Cerebellar nuclear complex (tissue), 1 donor: ENCODE measurements at places on chromosomes 5 and 9.

GRCh38 chr5:140423609-140424008 is 22.0 kb downstream of the ANKHD1 start:
- DNase-seq, result no peak

DNA sequence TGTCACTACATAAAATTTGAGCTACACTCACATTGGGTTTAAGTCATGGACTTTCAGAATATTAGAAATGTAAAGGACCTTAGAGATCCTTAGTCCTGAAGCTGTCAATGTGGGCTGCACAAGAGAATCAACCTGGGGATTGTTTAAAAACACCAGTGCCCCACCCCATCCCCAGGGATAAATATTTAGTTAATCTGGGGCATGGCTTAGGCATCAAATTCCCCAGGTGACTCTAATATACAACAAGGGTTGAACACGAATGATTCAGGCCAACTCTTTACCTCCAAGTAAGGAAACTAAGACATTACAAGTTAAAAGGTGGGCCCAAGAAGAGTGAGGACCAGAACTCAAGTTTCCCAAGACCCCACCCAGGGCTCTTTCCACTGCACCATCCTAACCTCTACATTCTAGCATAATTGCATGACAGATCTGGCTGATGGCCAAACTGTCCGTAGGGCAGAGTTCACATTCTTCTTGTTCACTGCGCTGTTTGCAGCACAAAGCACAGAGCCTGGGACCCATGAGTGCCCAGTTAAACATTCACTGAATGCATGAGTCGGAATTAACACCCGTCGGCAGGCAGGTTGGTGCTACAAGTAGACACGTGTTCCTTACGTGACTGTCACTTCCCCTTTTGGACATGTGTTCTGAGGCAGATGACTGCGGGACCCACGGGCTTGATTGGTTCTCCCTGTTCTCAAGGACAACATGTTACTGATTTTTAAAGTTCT is 25.2 kb downstream of the CYFIP2 start:
- DNase-seq, result no peak

DNA sequence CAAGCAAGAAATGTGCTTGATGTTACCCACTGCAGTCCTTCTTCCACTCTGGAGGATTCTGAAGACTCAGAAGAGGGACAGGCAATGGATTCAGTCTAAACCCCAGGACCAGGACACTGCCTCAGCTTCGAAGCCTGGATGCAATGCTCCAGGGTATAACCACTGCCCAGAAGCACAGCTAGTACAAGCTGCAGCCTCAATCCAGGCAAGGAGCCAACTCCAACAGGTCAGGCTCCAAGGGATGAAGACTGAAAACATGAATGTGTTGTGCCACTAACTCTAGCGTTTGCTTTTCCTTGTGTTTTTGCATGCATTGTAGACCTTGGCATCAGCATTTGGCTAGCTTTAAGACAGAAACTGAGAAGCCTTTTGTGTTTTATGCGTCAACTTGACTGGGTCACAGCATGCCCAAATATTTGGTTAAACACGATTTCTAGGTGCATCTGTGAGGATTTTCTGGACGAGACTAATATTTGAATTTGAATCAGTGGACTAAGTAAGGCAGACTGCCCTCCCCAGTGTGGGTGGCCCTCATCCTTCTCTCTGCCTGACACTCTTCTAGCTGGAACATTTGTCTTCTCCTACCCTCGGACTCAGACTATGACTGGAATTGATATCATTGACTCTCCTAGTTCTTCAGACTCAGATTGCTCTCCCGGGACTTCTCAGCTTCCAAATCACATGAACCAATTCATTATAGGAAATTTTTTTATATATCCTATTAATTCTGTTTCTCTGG is 20.5 kb upstream of the GPX3 start:
- DNase-seq, result no peak

DNA sequence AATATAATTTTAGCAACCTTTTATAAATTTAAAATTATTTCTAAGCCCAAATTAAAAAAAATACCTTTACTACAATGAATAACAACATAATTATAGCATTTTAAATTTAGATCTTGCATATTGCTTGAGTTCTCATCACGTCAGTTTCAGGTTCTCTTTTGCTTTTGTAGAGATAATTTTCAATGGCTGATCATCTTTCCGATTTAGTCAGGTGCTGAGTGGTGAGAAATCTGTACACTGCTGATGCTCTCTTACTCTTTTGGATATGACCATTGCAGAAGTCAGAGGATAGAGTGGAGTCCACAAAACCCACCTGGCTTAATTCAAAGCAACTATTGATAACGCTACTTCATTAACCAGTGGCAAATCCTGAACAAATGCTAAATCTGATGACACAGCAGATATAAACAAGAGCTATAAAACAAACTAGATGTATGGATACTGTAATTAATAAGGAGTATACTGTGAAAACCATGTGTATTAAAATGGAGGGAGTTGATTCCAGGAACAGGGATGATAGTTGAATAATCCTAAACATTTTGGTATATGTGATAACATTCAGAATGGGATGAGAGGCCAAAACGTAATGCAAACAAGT is 394.8 kb downstream of the CSNK1G3 start:
- DNase-seq, result no peak

DNA sequence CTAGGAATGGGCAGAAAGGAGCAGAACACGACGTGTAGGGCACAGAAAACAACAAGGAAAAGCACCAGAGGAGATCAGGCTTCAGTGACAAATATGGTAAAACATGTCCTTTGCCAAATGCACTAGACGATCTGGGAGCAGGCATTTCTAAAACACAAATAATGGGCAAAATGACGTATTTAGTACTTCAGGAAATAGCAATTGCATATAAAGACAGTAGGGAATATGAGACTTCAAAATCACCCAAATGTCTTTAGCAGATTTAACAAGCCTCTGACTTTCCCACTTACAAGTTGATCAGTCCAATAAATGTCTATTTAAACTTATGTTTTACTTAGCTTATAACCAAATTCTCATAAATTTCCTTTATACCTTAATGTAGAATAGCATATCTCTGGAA is 969.6 kb upstream of the C9orf72 start:
- no peak for DNase-seq

DNA sequence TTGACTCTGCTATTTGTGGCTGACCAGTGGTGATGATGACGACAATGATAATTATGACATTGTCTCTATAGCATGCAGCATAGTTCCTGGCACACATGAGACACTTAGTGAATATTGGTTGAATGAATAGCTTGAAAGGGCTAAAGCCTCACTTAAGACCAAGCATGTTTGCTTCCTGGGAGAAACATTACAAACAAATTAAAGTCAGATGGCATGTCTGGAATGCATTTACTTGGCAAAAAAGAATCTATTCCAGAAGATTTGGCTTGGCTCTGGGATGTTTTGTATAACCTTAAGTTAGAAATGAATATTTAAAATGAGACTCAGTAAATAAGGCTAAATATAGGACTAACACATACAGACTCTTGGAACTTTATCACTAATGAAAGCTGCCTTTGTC is 21.6 kb downstream of the GAS1 start:
- no peak for DNase-seq

DNA sequence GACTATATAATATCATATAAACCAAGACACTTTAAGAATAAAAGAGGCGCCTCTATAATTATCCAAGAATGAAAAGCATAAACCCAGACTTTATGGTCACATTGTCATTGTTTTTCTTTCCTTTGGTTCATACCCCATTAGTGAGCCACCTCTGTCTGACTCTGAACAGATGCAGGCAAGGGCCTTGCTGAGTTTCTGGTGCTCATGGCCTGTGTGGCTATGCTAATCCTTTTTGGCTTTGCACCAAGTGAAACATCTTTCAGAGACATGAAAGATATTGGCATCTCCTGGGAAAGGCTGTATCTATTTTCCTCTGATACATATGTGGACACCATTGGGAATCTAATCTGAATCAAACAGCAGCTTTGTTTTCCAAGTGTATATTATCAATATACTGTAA is 222.5 kb downstream of the CHSY3 start:
- DNase-seq, result no peak

DNA sequence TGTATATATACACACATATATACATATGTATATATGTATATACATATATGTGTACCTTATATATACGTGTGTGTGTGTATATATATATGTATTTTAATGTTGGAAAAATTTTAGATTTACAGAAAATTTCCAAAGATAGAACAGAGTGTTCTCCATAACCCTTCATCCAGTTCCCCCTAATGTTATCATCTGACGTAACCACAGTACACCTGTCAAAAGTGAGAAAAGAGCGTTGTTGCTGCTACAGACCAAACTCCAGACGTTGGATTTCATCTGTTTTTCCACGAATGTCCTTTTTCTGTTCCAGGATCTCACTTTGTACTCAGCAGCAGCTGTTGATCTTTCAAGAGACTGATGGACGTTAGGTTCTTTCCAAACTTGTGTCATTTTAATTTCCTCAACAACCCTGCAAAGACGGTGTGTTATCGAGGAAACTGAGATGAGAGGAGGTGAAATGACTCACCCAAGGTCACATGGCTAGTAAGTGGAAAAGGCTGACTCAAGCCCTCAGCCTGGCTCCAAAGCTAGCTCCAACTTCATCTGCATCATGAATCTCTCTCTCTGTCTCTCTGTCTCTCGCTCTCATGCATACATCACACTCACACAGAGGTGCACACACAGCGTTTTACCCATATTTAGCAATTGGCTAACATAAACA is 17.0 kb upstream of the NTNG2 start:
- DNase-seq, result no peak

DNA sequence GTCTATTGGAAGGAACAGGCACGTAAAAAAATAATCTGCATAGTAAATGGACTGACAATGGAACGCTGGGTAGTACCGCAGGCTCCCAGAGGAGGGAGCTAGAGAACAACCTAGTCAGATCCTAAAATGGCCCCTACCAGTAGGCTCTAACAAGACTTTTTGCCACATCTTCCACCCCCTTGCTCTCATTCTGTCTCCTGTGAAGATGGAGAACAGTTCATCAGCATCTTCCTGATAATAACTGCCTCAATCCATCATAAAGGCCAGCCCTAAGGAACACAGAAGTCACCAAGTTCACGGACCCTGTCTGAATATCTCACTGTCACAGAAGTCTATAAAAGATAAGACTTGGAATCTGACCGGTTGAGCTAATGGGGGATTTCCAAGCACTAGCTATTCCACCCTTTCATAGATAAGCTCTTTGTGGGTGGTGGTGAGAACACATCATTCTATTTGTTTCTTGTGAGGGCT is 133.4 kb downstream of the SLC1A3 start:
- no peak for DNase-seq

- no peak for DNase-seq
Observed at GRCh38 chr5:74499256-74500050, 141.1 kb downstream of the ENC1 start.

DNA sequence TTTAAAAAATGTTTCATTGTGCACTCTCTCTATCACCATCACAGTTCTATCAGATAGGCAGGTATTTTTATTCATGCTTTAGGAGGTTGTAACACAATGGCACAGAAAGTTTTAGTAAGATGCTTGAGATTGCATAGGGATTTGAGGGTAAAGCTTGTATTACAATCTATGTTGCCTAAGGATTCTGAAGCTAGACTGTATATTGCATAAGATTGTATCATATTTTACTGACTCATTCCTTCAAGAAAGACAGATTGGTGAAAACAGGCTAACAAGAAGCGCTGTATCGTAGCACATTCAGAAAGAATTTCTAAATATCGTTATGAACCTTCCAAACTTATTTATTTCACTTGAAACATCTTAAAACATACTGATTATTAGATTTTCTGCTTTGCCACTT is 577.7 kb downstream of the EBF1 start:
- DNase-seq, result no peak

GRCh38 chr5:136016945-136017530 is 11.8 kb upstream of the TGFBI start:
- DNase-seq, result no peak

- DNase-seq, result no peak
Observed at GRCh38 chr5:171340042-171340441, 31.0 kb downstream of the TLX3 start.

GRCh38 chr5:105968981-105969380 is 1701.8 kb downstream of the EFNA5 start:
- DNase-seq, result no peak

DNA sequence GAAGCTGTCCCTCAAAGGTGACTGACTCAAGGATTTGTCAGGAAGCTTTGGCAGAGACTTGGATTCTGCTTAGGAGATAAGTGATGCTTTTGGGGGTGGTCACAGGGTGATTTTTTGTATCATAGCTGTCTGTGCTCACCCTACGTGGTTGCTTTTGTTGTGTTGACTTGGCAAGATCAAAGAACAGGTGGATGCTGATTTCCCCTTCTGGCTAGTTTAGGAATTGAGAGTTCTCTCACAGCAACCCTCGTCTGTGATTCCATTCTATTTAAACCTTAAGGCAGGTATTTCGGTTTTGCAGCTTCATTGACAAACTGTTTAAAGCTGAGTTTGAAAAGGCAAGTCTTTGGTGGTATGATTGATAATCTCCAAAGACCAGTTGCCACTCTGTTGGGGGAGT is 27.2 kb downstream of the ARHGAP26 start:
- no peak for DNase-seq

GRCh38 chr9:102769307-102769706 is 225.8 kb upstream of the CYLC2 start:
- no peak for DNase-seq

- DNase-seq, result no peak
Observed at GRCh38 chr5:137370096-137371071, 128.7 kb downstream of the SPOCK1 start.

- no peak for DNase-seq
Observed at GRCh38 chr5:163104464-163104863, 332.9 kb upstream of the CCNG1 start.

- DNase-seq, result no peak
Observed at GRCh38 chr5:125492977-125493376, 746.5 kb upstream of the ZNF608 start.

DNA sequence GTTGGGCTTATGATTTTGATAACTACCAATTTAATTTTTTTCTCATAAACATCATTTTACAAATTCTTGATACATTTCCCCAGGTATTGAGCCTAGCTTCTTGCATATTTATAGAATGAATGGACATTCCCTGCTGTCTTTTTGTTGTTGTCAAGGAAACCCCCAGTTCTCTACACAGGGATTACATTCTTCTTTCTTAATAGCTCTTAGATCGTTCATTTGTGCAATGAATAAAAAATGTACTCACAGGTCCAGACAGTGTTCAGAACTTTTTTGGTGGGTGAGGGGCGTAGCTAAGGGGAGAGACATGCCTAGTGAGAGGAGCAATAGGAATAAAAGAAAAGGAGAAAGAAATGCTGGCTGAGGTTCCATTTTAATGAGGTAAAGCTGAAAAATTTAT is 58.6 kb downstream of the VCAN start:
- DNase-seq, result no peak

DNA sequence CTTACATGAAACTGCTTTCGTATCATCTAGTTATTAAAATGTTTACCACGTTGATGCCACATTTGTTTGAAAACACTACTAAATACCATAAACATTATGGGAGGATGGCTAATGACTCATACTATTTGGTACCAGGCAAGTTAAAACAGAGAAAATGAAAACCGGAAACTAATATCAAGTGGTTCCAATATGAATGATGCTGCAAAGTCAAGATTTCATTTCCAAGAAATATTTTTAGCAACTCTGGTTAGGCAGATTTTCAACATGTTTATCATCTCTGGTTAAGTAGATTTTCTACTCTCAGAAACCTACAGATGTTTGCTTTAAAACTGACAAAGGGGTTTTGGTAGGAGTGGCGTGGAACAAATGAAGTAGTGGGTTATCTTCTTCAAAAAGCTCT is 4.9 kb upstream of the F2R start:
- no peak for DNase-seq

GRCh38 chr9:76414661-76415060 is 20.4 kb upstream of the RFK start:
- no peak for DNase-seq
